ENCODE measurements at places on chromosomes 1 and 21.

DNA sequence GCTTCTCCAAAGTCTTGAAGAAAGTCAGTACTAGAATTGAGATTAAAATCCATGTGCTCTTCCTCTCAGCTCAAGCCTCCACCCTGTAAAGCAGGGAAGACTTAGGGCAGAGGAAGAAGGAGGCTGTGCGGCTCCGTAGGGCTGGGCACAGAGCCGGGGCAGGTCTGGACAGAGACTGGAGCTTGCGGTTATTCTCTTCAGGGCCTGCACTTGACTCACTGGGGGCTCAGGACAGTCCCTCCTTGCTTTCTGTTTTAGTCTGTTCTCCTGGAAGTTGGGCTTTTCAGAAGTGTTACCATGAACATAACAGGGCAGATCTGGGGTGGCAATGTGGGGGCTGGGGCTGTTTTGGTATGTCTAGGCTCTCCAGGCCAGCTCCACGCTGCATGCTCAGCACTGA is 21.6 kb upstream of the TRABD2B start:
- DNase-seq: no peak

GRCh38 chr1:64282351-64282750 is 78.9 kb downstream of the UBE2U start:
- no peak for DNase-seq

DNA sequence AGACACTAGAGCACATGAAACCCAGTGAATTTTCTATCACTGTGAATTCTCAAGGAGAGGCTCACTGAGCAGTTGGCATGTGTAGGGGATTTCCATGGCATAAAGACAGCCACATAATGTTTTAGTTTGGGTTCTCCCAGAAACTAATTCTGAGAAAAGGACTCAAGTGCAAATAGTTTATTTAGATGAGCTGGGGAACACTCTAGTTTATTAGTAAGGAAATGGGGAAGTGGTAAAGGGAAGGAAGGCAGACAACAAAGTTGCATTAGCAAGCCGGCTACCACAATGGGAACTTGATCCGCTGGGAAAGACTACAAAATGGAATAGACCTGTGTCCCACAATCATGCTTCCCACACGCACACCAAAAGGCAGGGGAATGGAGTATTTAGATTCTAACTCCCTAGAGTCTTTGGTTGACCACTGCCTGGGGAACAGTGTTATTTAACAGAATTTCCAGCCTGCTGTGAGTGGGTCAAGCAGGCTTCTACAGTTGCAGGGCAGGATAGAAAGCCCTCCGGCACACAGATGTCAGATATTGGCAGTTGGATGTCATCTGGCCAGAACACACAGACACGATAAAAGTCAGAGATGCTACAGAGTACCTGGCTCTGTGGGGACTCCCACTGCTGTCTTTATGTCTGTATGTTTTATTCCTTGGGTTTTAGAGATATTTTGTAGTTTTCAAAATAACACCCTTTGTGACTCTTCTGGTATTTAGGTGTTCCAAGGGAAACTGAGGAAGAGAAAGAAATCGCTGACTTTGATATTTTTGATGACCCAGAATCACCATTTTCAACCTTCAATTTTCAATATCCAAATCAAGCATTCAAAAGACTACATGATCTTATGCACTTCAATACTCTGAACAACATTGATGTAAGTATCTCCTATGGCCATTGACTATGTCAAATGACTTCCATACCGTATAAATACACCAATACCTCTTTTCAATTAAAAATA is 150.1 kb downstream of the PLA2G4A start:
- DNase-seq: no peak

DNA sequence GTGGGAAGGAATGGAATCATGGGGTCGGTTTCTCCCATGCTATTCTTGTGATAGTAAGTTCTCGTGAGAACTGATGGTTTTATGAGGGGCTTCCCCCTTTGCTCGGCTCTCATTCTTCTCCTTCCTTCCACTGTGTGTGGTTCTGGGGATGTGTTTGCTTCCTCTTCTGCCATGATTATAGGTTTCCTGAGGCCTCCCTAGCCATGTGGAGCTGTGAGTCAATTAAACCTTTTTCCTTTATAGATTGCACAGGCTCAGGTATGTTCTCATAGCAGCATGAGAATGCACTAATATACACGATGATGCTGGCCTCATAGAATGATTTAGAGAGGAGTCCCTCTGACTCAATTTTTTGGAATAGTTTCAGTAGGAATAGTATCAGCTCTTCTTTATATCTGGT is 195.4 kb upstream of the IVNS1ABP start:
- no peak for DNase-seq

GRCh38 chr1:183932412-183932811 is 105.1 kb downstream of the COLGALT2 start:
- peak; percentile 79 for DNase-seq

- no peak for DNase-seq
These were observed 3.6 kb downstream of the ZC3H12A start for GRCh38 chr1:37477946-37478345.

- DNase-seq: peak; percentile 19
These were observed 122.2 kb downstream of the KCNN3 start for GRCh38 chr1:154747740-154748404.

DNA sequence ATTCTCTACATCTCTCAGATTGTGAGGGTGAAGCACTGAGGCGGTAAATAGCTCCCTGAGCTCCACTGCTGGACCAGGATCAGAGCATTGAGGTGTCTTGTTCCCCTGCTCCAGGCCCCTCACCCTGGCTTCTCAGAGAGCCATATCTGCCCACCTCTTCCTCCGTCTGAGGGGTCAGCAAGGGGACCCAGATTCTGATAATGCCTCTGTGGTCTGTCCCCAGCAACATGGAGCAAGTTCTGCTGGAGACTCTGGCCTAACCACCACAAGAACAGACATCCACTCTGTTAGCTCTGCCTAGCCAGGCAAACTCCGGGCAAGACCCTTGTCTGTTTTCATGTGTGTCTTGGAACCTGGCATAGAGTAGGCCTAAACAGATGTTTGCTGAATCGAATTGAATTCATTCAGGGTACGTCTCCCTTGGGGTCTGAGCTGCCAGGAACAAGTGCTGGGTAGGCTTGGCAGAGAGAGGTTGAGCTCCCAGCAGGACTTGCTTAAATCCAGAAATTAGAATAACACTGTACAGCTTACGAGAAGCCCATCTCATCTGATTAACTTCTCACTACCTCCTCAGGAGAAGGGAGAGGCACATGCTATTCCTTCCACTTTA is 2.3 kb downstream of the TRAF5 start:
- DNase-seq: no peak

- DNase-seq: no peak
These were observed 640 bp upstream of the CYP2J2 start for GRCh38 chr1:59927213-59927612.

DNA sequence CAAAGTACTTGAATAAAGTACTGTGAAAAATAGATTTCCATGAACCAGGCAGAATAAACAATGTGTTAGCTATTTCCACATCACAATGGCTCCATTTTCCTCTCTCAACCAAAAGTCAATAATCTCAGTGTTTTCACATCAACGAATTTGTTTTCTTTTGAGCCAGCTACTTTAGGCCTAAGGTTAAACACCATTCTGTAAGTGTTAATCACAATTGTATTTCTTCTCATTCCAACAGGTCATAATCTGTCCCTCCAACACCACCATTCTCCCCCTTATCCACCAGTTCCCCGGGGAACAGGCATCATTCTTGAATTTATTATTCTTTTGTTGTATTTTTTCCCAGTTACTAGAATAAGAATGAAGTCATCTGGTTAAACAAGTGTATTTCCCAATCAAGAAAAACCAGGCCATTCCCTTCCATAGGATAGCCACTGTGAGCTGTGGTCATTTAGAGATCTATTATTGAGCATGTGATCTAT is 66.2 kb upstream of the PALMD start:
- DNase-seq: no peak

- no peak for DNase-seq
These were observed 97.9 kb downstream of the PLPPR5 start for GRCh38 chr1:98906809-98907208.

DNA sequence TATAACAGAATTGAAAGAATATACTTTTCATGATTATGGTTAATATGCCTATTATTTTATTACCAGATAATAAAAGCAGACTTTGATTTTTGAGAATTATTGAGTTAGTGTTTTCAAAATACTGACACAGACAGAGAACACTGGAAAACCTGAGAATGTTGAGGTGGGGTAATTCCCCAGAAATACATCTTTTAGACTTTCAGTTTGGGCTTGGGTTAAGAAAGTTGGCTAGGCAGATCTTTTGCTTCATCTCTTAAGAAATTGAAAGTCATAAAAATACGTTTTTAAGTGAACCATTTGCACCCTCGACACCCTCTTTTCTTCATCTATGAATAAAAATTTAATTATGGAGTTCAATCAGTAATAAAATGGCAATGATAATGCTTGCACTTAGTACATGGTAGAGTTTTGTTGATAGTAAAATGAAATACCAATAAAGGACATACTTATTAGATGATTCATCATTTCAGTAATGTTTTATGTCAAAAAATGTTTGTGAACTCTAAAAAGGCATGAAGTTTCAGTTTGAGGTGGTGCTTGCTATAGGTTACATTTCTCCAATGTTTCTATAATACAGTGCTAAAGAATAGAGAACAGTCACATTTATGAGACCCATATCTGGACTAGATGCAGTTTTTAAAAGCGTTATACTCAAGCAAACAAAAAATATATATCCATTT is 1.9 kb upstream of the SAMSN1 start:
- no peak for DNase-seq

GRCh38 chr1:170857955-170858354 is 77.4 kb upstream of the MROH9 start:
- no peak for DNase-seq

GRCh38 chr1:96370757-96371156 is 350.8 kb upstream of the PTBP2 start:
- DNase-seq: no peak

DNA sequence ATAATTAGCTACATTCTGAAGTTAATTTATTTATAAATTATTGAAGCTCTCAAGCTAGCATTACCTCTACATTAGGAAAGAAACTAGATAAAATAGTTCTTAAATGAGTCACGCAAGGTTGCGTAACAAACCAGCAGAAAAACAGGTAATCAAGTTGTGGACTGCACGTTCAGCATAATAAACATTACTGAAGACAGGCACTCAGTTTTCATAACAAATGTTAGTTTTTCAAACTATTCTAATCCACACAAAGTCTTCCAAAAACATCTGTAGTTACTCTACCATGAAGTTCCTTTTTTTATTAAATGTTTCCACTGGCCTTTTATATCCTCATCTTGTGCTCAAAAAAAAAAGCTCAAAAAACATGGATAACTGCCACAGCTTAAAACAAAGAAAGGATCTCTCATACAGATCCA is 1.3 kb downstream of the TOR1AIP2 start:
- no peak for DNase-seq

- DNase-seq: no peak
These were observed 9.5 kb upstream of the TMEM39B start for GRCh38 chr1:32063261-32063681.

- DNase-seq: no peak
These were observed 1446.8 kb downstream of the NCAM2 start for GRCh38 chr21:22444990-22445389.

- no peak for DNase-seq
These were observed 3.4 kb downstream of the ATP1A2 start for GRCh38 chr1:160118928-160119327.

- DNase-seq: no peak
These were observed 189.1 kb upstream of the C1orf87 start for GRCh38 chr1:60262701-60263100.

DNA sequence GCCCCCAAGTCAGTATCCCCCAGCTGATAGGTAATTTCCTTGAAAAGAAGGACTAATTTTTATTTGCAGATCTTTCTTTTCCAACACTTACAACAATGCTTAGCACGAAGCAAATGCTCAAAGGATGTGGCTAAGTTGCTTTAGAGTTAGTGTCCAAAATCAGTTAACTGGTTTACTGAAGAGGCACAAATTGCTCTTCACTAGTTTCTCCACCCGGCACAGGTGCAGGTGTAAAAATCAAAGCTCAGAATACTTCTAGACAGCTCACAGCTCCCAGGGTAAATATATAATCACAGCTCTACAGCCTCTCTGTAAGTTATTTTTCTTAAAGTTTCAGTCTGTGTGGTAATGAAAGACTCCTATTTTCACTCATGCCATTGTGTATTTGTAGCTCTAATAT is 361.8 kb downstream of the NEGR1 start:
- no peak for DNase-seq

GRCh38 chr21:46553993-46554392 is 50.9 kb downstream of the S100B start:
- DNase-seq: no peak

DNA sequence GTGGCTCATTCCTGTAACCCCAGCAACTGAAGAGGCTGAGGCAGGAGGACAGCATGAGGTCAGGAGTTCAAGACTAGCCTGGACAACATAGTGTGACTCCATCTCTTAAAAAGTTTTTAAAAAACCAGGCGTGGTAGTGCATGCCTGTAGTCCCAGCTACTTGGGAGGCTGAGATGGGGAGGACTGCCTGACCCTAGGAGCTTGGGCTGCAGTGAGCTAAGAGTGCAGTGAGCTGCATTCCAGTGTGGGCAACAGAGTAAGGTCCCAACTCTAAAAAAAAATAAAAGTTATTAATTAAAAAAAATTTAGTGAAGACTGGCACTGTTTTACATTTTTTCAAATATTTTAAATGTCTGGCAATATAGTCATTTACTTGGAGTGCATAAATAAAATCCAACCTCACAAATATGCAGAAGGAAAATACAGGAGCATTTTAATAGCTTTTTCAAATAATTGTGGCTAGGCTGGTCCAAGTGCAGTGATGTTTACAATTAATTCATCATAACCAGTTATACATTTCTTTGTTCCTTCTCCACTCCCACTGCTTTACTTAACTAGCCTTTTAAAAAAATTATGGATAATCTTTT is 10.8 kb downstream of the ZBTB8OS start:
- no peak for DNase-seq

DNA sequence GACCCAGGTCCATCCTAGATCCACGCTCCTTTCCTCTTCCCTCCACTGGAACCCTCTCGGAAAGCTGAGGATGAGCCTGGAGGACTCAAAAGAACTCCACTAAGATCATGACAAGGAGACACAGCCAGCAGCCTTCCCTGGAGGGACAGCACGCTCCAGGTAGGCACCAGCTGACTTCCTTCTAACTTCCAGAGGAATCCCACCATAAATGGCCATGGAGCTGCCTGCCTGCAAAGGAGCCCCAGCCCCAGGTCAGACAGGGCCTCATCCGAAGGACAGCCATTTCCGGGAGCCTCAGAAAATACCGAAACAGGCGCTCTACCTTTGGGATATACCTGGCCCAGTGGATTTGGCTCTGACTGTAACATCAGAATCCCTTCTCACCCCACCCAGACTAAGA is 4.1 kb downstream of the SH3BP5L start:
- DNase-seq: no peak

DNA sequence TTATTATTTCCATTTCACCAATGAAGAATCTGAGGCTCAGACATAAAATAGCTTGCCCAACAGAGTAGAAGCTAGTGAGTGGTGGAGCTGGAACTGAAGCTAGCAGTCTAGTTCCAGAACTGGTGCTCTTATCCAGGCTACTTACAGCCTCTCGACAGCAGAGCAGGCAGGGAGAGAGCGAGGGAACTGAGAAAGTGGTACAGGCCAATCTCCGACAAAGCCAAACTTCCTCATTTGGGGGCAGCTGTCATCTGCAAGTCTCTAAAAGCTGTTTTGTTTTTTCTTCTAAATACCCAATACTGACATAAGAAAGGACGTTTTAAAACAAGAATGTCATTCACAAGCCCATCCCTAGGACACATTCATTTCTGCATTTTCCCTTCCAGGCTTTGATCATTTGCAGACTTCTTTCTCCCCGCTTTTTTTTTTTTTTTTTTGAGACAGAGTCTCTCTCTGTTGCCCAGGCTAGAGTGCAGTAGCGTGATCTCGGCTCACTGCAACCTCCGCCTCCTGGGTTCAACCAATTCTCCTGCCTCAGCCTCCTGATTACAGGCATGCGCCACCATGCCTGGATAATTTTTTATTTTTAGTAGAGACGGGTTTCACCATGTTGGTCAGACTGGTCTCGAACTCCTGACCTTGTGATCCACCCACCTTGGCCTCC is 20.0 kb downstream of the YIPF1 start:
- DNase-seq: peak; percentile 12
